ENCODE measurements at places on chromosomes 5 and 9.

- no peak for DNase-seq
These were observed 31.1 kb downstream of the TRIO start for GRCh38 chr5:14174230-14174636.

GRCh38 chr5:65209341-65209740 is 272.4 kb downstream of the ADAMTS6 start:
- no peak for DNase-seq

DNA sequence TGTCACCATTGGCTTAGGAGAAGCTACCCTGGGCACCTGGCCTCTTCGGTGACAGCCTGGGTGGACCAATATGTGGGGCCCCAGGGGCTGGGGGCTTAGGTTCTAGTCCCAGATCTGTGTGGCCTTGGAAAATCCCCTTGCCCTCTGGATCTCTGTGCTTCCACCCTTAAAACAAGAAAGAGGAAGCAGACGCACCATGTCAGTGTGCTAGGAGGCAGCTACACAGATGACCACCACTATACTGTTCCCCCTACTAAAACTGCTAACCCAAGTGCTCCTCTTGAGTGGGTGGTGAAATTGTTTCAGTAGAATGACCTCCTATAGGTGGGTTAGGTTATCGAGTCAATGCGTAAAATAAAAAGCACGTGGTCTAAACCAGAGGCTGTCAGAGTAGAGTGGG is 31.0 kb downstream of the AFAP1L1 start:
- no peak for DNase-seq

GRCh38 chr9:89254058-89254772 is 56.8 kb upstream of the CKS2 start:
- DNase-seq, result no peak

- DNase-seq, result no peak
These were observed 140.7 kb upstream of the GPR151 start for GRCh38 chr5:146656703-146657102.

- DNase-seq, result no peak
These were observed 98.1 kb downstream of the JMY start for GRCh38 chr5:79333852-79334557.

DNA sequence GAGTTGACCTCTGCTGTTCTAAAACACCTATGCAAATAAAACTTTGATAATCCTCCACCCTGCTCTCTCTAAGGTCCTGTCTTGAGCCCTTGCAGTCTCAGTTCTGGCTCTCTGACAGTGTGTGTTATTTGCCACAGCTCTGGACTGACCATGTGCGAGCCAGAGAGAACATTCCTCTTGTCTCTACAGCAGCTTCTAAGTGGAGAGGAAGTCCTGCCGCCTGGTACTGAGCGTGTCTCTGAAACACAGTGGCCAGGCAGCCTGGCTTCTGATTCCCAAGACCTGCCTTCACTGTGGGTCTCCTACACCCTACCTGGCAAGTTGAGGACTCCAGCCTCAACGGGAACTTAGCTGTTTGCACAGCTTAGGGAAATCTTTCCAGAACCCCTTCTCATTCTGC is 61.6 kb downstream of the ENTREP1 start:
- no peak for DNase-seq

DNA sequence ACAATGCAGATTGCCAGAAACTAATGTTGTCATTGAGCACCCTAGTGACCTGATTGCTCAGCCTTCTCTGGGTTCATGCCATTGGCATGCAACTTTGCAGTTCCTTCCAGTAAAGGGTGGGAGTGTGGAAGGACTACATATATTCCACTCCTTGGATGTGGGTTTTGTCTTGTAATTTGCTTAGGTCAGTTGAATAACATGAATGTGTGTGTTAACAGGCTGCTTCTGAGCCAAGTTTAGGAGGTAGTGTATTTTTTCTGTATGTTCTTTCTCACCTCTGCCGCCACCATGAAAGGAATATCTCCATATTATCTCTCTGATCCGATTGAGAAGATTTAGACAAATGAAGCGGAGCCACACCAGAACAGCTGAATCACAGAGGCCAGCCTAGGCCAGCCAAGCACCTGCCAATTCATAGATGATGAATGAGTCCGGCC is 1929.6 kb upstream of the CDH6 start:
- DNase-seq, result no peak

DNA sequence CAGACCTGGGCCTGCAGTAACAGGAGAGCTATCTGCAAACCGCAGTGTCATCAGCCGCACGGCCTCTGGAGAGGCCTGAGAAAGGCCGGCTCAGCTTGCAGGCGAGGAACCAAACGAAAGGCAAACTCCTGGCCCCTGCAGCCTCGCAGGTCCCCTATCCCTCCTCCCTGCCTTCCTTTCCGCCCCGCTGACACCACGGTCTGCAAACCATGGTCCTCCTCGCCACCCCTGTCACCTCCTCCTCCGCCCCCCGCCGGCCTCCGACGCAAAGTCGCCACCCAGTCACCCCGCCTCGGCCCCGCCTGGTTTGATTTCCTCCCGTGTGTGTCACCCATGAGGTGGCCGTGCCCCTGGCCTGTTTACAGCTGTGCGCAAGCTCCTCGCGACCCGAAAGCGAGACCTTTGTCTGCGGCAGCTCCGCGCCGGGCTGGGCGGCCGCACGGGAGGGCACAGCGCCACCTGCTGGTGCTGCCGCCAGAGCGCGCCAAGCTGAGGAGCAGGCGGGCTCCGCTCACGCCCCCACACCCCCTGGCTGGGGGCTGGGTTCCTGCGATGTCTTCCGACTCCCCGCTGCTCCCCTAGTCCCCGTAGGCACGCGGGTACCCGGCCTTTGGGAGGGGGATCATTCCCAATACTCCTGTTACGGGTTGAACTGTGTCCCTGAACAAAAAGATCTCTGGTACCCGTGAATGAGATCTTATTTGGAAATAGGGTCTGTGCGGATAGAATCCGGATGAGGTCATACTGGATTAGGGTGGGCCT is 19.4 kb downstream of the GBGT1 start:
- DNase-seq, result peak; percentile 93

DNA sequence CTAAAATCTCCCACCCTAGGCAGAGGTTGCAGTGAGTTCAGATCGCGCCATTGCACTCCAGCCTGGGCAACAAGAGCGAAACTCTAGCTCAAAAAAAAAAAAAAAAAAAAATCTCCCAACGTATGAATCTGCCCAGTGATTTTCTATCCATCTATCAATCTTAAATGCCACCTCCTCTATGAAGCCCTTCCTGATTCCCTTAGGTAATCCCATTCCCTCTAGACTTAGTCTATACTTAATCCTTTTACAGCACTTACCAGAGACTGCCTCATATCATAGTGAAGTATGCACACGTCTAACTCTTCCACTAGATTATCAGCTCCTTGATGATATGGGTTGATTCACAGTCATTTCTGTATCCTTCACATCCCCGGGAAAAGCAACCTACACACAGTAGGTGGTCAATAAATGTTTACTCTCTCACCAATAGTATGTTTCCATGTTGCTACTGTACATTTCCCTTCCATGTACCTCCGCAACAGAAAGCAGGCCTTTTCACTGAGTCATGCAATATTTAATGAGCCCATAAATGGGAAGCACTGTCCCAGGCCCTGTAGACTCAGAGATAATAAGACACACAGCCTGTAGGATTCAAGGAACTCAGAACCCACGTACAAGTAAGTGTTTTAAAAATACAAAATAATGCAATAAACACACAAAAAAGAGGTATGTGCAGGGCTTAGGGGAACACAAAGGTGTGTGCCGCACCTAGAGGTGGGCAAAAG is 1.2 kb downstream of the DROSHA start:
- no peak for DNase-seq

DNA sequence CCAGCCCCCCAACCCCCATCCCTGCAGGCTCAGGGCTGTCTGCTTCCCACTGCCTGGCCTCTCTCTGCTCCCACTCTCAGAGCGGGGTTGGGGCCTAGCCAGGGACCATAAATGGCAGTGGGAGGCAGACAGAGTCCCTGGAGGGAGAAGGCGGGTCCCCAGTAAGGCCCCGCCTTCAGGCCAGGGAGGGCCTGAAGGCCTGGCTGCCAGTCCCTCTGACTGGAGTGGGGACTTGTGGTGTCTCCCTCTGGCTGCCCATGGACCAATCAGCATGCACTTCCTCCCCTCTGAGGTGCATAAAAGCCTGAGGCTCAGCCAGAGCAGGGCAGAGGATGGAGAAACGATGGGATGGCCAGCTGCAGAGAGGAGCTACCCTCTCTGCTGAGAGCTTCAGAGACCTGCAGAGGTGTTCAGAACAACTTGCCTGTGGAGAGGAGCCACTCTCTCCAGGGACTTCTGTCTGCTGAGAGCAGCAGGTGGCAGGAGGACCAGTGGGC is 2.7 kb upstream of the BTNL9 start:
- no peak for DNase-seq

- no peak for DNase-seq
These were observed 5.9 kb upstream of the TAL2 start for GRCh38 chr9:105656131-105656921.

DNA sequence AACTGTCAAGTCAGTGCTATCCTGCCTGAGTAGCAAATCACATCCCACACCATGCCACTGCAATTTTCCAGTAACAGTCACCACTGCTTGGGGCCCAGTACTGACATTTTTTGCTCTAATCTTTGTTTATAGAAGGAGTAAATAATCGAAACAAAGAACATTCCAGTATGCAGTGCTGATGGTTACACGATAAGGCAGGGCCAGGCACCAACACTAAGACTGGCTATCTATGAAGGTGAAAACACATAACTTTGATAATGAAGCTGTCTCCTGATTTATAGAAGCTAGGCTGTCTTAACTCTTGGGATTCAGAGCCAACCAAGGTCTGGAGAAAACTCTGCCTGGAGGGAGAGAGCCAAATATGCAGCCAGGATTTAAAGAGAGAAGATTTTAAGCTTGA is 365.3 kb downstream of the BNC2 start:
- DNase-seq, result no peak

DNA sequence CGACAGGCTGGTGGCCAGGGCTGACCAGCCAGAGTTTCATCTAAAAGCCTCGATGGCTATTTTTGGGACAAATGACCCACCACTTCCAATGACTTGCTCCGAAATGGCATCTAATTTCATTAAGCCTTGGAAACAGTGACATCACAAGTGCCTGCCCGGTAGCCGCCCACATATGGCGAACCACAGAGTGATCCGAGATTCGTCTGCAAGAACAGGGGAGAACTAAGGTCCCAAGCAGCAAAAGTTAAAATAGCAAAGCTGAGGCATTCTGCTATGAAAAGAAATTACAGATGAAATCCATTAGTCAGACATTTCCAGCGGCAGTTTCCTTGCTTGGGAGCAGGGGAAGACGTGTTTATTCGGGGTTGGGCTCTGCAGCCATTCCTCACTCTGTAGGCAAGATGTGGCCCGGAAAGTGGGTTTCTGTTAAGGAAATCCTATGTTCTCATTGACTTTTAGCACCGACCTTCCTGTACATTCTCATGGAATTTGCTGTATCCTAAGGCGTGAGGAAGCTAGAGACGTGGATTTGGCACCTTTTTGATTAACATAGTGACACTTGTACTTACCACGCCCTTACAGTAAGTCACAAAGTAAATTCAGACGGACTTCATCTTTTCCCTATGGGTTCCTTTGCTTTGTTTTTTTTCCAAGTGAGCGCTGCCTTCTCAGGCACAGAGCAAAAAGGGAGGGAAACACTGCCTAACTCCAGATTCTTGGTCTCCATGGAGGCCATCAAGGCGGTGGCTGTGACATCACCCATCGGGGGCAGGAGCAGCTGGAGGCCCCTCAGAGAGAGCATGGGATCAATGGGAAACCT is 45.1 kb downstream of the ERGIC1 start:
- DNase-seq, result no peak

DNA sequence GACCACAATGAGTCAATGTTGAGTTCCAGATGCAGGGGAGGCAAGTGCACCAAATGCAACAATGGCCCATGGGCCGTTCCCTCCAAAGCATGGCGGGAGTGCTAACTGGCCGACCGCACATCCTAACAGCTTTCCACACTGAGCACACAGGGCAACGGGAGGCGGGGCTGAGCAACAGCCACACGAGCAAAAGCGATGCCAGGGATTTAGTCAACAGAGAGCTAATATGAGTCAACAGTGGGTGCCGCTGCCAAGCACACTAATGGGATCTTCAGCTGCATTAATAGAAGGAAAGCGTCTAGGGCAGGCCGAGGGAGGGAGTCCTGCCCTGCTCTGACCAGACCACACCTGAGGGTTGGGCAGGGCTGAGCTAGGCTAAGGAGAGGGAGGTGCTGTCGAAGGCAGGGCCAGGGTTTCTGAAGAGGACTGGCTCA is 4.6 kb downstream of the EPB41L4B start:
- no peak for DNase-seq

- DNase-seq, result no peak
These were observed 150.1 kb upstream of the MPDZ start for GRCh38 chr9:13429301-13430190.

GRCh38 chr5:96197347-96197746 is 235.7 kb upstream of the ELL2 start:
- no peak for DNase-seq

- no peak for DNase-seq
These were observed 109.8 kb upstream of the ATP10B start for GRCh38 chr5:160961761-160962160.

DNA sequence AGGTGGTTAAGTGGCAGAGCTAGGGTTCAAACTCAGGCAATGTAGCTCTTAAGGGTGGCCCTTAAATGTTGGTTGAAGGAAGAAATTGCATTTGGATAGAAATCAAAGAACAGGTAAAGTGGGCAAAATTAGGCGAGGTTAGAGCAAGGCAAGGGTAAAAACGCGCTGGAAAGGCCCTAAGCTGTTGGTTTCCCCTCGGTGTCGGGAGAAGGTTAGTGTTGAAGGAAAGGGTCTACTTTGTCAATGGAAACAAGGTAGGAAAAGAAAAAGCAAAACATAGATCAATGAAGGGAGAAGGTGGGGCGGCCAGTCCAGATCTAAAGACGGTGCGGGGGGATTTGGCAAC is 431 bp downstream of the FASTKD3 start:
- DNase-seq, result no peak

- DNase-seq, result no peak
These were observed 21.4 kb upstream of the LTC4S start for GRCh38 chr5:179772351-179772750.

DNA sequence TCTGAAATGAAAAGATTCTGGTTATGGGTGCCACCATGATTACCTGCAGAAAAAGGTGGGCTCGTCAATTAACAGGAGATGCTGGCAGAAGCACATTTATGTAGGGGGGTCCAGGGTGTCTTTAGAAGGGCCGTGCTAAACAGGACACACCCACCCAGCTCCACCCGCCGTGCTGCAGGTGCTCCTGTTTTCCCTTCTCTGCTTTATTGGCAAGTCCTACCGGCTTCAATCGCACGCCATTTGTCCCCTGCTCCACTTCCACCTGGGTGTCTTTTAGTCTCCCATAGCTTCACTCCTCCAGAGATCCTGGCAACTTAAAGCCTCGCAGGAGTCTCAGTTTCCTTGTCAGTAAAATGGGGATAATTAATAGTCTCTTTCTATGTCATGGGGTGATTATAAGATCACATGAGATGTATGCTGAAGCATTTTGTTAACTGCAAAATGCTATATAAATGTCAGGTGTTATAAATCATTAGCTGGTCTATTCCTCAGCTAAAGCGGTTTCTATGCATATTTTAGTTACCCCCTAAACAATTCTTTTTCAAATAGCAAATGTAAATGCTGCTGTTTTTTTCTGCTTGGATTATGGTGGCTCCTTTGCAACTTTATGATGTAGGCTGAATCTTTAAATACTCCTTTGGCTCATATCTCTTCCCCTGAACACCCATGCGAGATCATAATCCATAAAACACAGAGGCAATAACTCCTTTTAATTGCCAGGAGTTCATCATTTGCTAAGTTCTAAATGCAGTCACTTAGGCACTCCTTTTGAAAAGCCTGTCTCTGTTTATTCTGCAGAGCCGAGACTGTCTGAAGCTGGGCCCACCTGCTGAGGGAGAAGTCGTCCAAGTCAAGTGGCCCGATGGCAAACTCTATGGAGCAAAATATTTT is 406.9 kb downstream of the KDM4C start:
- DNase-seq, result no peak
